ENCODE measurements at places on chromosomes 1 and 21.

DNA sequence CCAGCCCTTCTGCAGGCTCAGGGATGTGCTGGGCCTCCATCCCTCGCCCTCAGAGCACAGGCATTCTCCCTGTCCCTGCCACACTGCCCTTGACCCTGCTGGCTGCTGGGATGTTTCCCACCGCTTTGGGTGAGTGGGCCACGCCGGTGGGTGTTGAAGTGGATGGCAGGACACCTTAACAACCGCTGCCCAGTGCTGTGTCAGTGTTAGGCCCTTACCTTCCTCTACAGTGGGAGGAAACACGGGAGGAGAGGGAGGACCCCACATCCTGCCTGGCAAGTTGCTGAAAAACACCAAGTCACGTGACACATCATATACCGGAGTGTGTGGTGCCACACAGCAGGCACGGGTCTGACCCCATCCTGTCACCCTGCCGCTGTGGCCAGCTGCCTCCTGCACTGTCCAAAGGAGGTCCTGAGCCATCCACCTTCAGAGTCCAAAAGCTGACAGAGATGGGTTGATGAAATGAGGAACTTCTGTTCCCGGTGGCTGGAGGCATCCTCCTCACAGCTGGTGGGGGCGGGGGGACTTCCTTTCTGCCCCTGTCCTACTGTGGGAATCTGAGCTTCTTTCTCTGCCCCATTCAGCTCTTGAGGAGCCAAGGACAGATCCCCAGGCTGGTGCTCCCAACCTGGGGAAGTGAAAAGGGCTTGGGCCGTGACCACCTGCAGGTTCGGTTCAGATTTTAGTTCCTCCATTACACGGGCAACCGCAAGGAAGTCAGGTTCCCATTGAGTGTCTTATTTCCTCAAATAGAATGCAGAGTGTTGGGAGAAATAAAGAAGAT lies 3.2 kb upstream of the THEMIS2 start:
- DNase-seq: no peak

- DNase-seq: peak; percentile 78
These were observed at the start of gene G0S2 for GRCh38 chr1:209674957-209675564. Gene G0S2 (plus strand): TSS chr1:209675412. CDS start chr1:209675685, 273 bp downstream.

- DNase-seq: peak; percentile 49
These were observed 653 bp downstream of the CASP9 start for GRCh38 chr1:15523104-15524020.

- DNase-seq: no peak
These were observed 26.7 kb downstream of the TSPAN2 start for GRCh38 chr1:115062542-115063004.

DNA sequence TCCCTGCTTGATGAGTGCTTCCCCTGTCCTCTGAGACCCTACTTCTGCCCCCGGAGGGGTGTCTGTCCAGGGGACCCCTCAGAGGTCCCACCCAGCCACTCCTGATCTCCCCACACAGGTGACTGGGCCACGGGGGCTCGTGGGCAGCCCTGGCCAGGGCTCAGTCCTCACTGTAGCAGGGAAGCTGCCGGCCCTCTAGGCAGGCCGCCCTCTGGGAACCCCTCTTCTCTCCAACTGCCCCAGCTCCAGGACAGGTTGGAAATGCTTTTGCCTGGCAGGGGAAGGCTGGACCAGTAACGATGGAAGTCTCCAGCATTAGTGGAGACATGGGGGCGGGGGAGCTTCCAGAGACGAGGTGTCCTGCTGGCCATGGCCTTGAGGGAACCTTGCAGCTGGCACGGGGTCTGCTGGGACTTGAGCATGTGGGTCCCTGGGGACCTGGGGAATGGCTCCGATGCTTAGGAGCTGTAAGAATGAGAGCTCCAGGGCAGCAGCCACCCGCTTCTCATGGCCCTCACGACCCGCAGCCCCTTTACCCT lies 3.1 kb upstream of the FNDC10 start:
- no peak for DNase-seq

- DNase-seq: peak; percentile 26
These were observed 20.2 kb upstream of the SLFNL1 start for GRCh38 chr1:41041614-41042270.

DNA sequence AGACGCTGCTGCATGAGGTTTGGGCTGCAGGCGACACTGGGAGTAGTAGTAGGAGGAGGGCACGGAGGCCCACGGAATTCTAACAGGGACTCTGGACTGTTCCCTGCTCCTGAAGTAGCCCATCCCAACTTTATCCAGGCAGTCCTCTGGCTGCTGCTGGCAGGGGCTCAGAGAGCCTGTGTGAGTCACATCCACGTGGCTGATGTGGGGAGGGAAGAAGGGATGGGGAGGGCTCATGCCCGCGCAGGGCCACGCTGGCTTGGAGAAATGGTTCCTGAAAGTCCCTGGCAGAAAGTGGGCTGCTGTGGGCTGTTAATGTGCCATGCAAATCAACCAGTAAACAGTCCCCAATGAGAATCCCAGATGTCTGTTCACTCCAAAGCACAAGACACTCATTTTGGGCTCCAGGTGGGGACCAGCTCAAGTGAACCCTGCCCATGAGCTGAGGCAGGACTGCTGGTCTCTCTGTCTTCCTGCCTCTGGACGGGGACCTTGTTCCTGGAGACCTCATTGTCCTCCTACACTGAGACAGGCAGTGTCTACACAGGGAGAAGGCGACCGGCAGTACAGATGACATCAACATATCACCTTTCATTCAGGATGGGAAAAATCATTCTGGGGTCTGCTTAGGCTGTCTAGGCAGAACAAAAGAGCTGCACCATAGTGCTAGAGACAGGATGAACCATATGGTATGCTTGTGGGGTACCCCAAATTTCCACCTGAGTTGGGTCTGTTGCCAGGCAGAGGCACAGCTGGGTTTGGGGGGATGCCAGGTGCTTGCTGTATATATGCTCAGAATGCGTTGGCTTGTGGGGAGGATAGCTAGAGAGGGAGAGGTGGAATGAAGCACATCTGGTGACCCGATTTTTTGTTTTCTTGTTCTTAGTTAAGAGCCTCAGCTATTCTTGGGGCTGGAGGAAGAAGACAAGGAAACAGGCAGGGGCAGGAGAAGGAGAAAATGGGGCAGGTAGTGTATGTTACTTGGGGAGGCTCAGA lies 57.9 kb upstream of the FMOD start:
- DNase-seq: peak; percentile 78

- DNase-seq: peak; percentile 90
These were observed 47.8 kb downstream of the GADD45A start for GRCh38 chr1:67732750-67733151.

- DNase-seq: peak; percentile 38
These were observed 90.1 kb upstream of the RAVER2 start for GRCh38 chr1:64654519-64655341.

DNA sequence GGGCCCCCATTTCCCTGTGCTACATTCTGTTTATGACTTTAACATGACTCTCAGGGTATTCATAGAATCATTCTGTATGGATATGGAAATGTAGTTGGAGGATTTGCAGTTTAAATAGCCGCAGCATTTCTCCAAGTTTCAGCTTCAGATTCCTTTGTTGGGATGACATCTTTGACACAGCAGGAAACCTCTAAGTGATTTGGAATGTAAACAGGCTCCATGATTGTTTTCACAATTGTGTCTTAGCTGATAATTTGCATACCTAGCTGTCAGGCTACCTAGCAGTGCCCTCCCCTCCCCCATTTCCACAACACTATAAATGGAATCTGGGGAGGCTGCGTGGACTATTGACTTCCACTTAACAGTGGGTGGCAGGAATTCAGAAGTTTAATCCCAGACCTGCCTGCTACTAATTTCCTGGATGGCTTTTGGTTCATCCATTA lies 290.2 kb downstream of the HLX start:
- peak; percentile 74 for DNase-seq

- DNase-seq: no peak
These were observed 9.9 kb downstream of the SYNJ1 start for GRCh38 chr21:32717851-32718316.

DNA sequence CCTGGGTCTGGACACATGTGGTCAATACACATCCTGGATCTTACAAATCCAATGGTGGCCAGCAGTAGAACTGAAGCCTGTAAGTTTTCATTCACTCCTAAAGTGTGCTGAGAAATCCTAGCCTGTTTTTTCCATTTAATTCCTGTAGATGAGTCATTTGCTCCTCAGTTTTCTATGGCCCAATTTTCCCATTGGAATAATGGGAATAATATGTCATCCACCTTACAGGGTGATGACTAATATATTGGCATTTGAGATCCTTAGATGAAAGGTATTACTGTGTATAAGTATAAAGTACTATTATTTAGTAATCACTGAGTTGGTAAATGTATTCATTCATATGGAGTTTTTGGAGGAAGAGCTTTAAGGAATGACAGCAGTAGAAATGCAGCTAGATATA lies 89.7 kb upstream of the ADAR start:
- peak; percentile 6 for DNase-seq

GRCh38 chr1:242178924-242179708 lies 180.2 kb upstream of the MAP1LC3C start:
- no peak for DNase-seq

DNA sequence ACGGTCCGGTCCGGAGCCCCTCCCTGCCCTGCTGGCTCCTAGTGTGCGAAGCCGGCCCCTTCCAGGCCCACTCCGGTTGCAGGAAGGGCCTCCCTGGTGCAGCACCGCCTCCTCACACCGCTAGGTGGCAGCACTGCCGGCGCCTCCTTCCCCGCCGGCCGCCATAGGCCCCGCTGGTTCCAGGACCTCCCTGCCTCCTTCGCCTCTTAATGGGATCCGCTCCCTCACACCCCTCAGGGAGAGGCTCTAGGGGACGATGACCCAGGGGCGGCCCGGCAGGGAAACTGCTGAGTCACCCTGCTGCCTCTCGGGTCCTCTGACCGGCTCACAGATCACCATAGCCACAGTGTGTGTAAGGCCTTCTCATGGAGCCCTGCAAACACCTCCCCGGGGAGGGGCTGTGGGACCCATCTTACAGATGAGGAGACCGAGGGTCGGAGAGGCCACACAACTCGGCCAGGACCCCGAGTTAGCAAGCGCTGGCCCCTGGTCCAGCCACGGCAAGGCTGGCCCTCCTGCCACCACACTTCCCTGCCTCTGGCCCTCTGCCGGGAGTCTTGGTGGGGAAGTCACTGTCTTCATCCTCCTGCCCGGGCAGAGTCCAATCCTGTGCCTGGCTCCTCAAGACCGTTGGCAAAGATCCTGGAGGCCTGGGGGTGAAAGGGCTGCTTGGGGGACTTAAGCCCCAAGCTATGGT lies 1.6 kb upstream of the AJAP1 start:
- DNase-seq: peak; percentile 34

DNA sequence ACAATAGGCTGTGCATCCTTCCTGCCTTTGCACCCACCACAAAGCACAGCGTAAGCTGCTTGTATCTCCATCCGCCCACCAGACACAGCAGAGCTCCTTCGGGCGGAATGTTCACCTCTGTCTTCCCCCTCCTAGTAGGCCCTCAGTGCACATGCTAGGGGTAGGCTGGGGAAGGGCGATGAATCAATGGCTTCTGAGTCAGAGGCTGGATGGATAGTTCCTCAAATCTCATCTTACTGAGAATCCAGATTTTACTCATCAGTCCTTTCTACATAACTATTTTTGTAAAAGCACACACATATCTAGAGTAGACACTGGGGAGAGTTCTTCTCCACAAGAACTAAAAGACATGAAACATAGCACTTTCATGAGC lies 73.8 kb downstream of the BCAR3 start:
- DNase-seq: no peak

DNA sequence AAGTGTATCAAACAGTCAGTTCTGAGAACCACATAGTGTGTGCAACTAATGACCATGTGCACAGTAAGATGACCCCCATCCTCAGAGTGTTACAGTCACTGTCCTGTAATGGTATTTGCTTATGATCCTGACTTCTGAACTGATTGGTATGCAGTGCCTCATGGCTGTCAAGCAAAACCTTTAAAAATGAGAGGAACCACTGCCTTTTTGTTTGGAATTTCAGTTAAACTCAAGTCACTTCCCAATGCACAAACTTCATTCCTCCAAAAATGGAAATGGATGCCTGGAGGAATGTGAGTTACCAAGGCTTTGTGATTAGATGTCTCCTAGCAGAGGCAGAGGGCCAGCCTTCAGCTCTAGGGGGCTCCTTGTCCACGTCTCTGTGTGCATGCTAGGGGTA lies 10.5 kb downstream of the C1orf198 start:
- no peak for DNase-seq

DNA sequence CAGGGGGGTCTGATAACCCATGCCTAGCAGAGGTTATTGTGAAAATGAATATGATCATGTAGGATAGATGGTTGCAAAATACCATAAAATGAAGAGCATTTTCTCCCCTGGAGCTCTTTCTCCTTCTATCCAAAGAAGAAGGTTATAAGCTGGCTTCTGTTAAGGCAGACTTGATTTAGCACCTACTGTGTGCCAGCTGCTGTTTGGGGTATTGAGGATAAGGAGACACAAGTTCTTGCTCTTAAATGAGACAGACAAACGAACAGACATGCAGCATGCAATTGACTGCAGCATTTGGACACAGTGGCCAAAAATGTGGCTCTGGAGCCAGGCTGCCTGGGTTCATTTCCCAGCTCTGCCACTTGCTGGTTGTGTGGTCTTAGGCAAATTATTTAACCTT lies 39.8 kb upstream of the ID3 start:
- DNase-seq: no peak

DNA sequence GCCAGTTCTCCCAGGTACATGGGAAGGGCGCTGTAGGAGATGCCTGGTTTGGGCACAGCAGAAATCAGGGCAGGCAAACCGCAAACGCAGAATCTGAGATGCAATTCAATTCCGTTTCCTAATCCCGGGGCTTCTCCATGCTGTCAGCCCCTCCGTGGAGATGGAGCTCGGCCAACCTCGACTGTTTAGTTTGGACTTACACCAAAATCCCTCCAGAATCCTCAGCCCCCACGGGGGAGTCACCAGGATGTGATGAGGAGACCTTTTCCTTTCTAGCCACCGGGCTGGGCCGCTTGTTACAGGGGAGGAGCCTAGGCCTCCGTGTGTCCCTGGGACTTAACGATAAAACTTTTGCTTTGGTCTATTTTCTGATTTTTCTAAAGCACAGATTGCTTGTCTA lies 7.9 kb downstream of the SLC2A7 start:
- peak; percentile 72 for DNase-seq

GRCh38 chr1:5111581-5111980 lies 457.2 kb downstream of the AJAP1 start:
- no peak for DNase-seq

DNA sequence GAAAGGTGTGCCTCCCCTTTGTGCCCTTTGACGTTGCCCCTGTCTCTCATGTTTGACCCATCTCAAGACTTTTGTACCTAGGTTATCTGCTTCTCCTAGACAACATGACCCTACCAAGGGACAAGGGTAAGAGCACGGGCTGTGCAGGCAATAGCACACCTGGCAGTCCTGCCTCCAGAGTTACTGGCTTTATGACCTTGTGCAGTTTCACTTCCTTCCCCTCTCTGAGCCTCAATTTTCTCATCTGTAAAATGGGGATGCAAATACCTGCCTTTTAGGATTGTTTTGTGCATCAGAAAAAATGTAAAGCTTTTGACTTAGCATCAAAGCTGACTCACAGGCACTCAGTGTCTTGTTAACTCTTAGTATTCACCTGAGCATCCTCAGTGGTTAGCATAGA lies 36.4 kb downstream of the ELK4 start:
- no peak for DNase-seq

GRCh38 chr1:220828179-220828490 lies 41.4 kb downstream of the MTARC1 start:
- DNase-seq: peak; percentile 27

GRCh38 chr1:38026592-38027200 lies 14.2 kb downstream of the UTP11 start:
- DNase-seq: peak; percentile 72

- no peak for DNase-seq
These were observed 87.5 kb downstream of the ATP5PO start for GRCh38 chr21:33828083-33828482.

Data from fibroblast of pulmonary artery (primary cell).